ENCODE measurements at places on chromosomes 13 and 19. TPM values are rescaled to one million over a fixed set of nuclear protein-coding genes. Genes with fewer than 3 reads are reported as not detected.

Gene CYP4F8
- total RNA-seq = not detected

DNA sequence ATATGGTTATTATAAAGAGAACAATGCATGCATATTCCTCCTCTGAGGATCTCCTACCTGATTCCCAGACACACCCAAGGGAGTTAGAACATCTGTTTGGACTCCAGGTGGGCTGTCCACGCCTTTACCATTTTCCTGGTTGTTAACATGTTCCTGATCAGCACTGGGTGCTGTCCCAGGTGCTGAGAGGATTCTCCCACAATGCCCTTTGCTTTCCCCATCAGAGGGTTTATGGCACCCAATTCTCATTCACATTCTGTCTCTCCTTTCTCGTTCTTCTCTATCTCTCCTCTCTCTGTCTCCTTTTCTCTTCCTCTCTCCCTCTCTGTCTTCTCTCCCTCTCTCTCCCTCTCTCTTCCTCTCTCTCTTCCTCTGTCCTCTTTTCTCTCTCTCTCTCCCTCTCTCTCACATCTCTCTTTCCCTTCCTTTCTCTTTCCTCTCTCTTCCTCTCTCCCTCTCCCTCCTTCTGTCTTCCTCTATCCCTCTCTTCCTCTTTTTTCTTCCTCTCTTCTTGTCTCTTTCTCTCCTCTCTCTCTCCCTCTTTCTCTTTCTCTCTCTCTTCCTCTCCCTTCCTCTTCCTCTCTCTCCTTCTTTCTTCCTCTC lies 3.3 kb upstream of the RDH13 start:
- no peaks in the 10 kb centered on the region for H3K36me3 ChIP-seq
- H3K4me3 ChIP-seq = no peak overlapping the region
- peaks cover 49% of the 10 kb centered on the region for H3K27me3 ChIP-seq
- no peak for DNase-seq

Gene MAG
- total RNA-seq = 26.1 TPM

DNA sequence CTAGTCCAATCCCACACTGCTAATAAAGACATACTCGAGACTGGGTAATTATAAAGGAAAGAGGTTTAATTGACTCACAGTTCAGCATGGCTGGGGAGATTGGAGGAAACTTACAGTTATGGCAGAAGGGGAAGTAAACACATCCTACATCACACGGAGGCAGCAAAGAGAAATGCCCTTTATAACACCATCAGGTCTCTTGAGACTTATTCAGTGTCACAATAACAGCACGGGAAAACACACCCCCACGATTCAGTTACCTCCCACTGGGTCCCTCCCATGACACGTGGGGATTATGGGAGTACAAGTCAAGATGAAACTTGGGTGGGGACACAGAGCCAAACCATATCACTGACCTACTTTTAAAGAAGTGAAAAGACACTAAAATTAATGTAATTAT lies 1130.4 kb upstream of the SLC10A2 start:
- H3K36me3 ChIP-seq = no peaks in the 10 kb centered on the region
- DNase-seq = no peak
- H3K4me1 ChIP-seq = peaks cover 12% of the 10 kb centered on the region
- H3K27me3 ChIP-seq = no peaks in the 10 kb centered on the region
- no peak overlapping the region for H3K27ac ChIP-seq

Gene DHDH
- total RNA-seq = 3.2 TPM

GRCh38 chr13:68645814-68646213 lies 1415.7 kb upstream of the PCDH9 start:
- no peaks in the 10 kb centered on the region for H3K36me3 ChIP-seq
- H3K27ac ChIP-seq = no peak overlapping the region
- DNase-seq = no peak
- H3K27me3 ChIP-seq = no peaks in the 10 kb centered on the region
- H3K4me1 ChIP-seq = peaks cover 8% of the 10 kb centered on the region
- no peak overlapping the region for H3K4me3 ChIP-seq

Gene KLK14
- total RNA-seq = 0.99 TPM

Gene POU2F2
- 0.93 TPM for total RNA-seq

Gene LGALS16
- total RNA-seq = not detected

Gene F7
- total RNA-seq = 3.5 TPM

- no peaks in the 10 kb centered on the region for H3K27me3 ChIP-seq
- no peak overlapping the region for H3K4me3 ChIP-seq
- DNase-seq = no peak
- no peak overlapping the region for H3K27ac ChIP-seq
- H3K36me3 ChIP-seq = no peaks in the 10 kb centered on the region
- peaks cover 4% of the 10 kb centered on the region for H3K4me1 ChIP-seq
These were observed 859.0 kb upstream of the SLITRK1 start for GRCh38 chr13:84741253-84741652.

- no peaks in the 10 kb centered on the region for H3K27me3 ChIP-seq
- H3K27ac ChIP-seq = no peak overlapping the region
- no peak for DNase-seq
- peaks cover 6% of the 10 kb centered on the region for H3K36me3 ChIP-seq
These were observed 220.9 kb downstream of the FOXO1 start for GRCh38 chr13:40445557-40445990.

Gene LIPE
- total RNA-seq = 8.6 TPM

- peak overlapping the region; percentile 48 for H3K27ac ChIP-seq
- no peak for DNase-seq
- H3K4me1 ChIP-seq = peaks cover 38% of the 10 kb centered on the region
- peaks cover 15% of the 10 kb centered on the region for H3K36me3 ChIP-seq
These were observed 65.1 kb upstream of the NPAS1 start for GRCh38 chr19:46954502-46954992.

Gene CTXN1
- total RNA-seq = 53.6 TPM

DNA sequence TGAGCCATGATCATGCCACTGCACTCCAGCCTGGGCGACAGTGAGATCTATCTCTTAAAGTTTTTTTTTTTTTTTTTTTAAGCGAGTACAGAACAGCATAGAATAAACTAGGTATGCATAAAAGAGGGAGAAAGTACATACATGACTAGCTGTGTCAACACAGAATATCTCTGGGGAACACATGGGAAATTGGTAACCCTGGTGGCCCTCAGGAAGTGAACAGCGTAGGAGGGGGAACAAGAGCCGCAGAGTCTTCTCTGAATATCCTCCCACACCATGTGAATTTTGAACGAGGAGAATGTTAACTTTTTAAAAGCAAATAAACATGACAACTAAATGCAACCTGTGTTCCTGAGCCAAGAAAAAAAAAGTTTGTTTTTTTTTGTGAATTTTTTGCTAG lies 15.2 kb downstream of the PHLDB3 start:
- no peaks in the 10 kb centered on the region for H3K4me1 ChIP-seq
- DNase-seq = no peak
- no peak overlapping the region for H3K27ac ChIP-seq
- H3K36me3 ChIP-seq = peaks cover 8% of the 10 kb centered on the region

DNA sequence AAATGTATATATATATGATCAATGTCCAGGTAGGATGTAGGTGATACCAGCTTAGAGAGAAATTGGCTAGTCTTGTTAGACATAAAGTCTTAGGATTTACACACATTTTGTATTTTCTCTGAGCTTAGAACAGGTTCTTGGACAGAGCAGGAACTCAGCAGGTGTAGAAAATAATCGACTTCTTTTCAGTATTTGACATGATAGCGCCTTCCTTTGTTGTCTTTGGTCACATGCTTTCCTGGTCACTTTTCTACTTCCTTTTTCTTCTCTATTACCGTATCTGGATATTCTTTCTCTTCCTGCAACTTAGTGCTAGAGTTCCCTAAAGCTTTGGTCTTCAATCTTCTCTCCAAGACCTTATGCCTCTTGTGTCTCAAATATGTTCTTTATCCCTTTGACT lies 107.4 kb downstream of the LRCH1 start:
- DNase-seq = no peak
- peak overlapping the region; percentile 73 for H3K27ac ChIP-seq
- H3K36me3 ChIP-seq = peaks cover 6% of the 10 kb centered on the region
- no peaks in the 10 kb centered on the region for H3K27me3 ChIP-seq

GRCh38 chr13:29411481-29411880 lies 184.0 kb downstream of the SLC7A1 start:
- no peak overlapping the region for H3K27ac ChIP-seq
- no peaks in the 10 kb centered on the region for H3K36me3 ChIP-seq
- no peak for DNase-seq
- no peak overlapping the region for H3K4me3 ChIP-seq
- no peaks in the 10 kb centered on the region for H3K4me1 ChIP-seq

GRCh38 chr13:29159871-29160270 lies 339.7 kb downstream of the MTUS2 start:
- no peak overlapping the region for H3K4me3 ChIP-seq
- H3K27ac ChIP-seq = no peak overlapping the region
- H3K4me1 ChIP-seq = no peaks in the 10 kb centered on the region

Gene ZNF837
- 3.1 TPM for total RNA-seq

Gene PCDH17
- total RNA-seq = 9.6 TPM

DNA sequence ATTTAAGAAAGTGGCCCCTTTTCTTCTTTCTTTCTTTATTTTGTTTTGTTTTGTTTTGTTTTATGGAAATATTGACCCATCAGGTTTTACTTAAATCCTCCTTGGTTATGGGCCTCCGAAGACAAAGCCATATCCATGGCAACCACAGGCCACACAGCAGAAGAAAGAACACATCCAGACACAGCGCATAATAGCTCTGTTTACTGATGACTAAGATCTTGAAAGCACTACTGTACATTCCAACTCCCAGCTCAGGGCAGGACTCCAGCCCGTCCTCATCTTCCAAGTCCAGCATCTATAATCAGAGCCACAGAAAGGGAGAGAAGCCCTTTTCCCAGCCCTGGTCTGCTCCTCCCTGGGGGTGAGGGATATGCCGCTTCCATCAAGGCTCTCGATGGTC lies 84.3 kb downstream of the NUFIP1 start:
- H3K4me1 ChIP-seq = peaks cover 46% of the 10 kb centered on the region
- H3K27ac ChIP-seq = peak overlapping the region; percentile 86

GRCh38 chr19:29323021-29323430 lies 110.1 kb upstream of the UQCRFS1 start:
- H3K4me3 ChIP-seq = no peak overlapping the region
- peaks cover 49% of the 10 kb centered on the region for H3K27me3 ChIP-seq
- no peaks in the 10 kb centered on the region for H3K4me1 ChIP-seq
- H3K36me3 ChIP-seq = no peaks in the 10 kb centered on the region
- H3K27ac ChIP-seq = no peak overlapping the region

Gene AP1M1
- total RNA-seq = 53.9 TPM

Measured in mesothelial cell of epicardium (in vitro differentiated cells).